ENCODE measurements at places on chromosomes 2 and 18.

DNA sequence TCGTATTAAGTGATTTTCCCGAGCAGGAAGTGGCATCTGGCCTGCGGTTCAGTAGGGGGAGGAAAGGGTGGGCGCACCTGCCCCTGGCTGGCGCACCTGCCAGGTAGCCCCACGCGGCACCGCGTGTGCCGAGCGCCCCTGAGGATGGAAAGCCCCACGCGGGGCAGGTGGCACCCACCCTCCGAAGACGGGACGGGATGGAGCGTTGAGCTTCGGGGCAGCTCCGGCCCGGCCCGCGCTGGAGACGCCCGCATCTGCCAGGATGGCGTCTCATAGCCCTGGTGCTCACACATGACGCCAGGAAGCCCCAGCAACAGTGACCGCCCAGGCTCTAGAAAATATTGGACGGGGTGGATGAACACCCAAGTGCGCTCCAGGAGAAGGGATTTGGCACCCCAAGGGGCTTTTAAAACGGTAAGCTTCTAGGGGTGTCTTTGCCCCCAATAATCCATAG lies 2.5 kb upstream of the NFATC1 start:
- no peak for DNase-seq

DNA sequence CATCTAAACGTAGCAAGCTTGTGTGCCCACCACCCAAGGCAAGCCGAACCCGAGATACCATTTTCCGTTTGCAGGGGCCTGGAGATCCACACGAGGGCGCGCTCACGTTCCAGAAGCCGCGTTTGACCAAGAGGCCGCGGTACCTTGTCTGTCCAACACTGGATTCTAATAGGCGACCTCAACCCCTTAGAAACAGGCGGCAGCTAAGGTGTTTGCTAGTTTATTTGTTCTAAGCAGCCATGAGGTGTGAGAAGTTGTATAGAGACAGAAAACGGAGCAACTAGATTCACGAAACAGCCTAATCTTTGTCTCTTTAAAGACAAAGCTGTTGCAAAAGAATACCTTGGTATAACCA lies 4.2 kb downstream of the HOXD11 start:
- DNase-seq, result no peak

GRCh38 chr2:32358111-32358482 lies 1.3 kb downstream of the BIRC6 start:
- peak; percentile 1 for DNase-seq

DNA sequence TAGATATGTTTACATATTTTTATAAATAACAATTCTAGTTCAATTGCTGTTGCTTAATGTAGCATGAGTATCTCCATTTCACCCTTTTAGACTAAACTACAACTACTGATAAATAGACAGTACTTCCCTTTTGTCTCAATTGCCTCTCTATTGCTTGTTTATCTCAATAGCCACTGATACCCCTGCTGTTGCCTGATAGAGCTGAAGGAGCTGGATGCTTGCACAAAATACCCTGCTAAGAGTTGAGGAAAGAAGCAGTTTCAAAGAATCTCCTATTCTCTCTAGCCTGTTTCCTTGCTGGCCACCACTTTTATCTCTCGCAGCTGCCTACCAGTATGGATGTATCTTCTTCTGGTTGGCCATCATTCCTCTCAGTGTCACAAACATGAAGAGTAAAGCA lies 16.9 kb upstream of the ZNF804A start:
- no peak for DNase-seq

GRCh38 chr2:188416367-188416766 lies 124.7 kb downstream of the GULP1 start:
- DNase-seq, result no peak

DNA sequence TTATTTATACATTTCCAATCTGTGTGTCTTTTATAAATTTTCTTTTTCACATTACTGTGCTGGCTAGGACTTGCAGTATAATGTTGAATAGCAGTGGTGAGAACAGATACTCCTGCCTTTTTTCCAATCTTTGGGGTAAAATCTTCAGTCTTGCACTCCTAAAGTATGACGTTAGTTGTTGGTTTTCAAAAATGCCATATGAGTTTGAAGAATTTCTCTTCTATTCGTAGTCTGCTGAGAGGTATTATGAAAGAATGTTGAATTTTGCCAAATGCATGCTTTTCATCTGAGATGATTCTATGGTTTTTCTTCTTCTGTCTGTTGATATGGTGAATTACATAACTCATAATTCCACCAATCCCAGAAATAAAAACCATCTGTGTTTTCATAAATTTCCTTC lies 335.3 kb upstream of the CHST9 start:
- DNase-seq, result no peak

DNA sequence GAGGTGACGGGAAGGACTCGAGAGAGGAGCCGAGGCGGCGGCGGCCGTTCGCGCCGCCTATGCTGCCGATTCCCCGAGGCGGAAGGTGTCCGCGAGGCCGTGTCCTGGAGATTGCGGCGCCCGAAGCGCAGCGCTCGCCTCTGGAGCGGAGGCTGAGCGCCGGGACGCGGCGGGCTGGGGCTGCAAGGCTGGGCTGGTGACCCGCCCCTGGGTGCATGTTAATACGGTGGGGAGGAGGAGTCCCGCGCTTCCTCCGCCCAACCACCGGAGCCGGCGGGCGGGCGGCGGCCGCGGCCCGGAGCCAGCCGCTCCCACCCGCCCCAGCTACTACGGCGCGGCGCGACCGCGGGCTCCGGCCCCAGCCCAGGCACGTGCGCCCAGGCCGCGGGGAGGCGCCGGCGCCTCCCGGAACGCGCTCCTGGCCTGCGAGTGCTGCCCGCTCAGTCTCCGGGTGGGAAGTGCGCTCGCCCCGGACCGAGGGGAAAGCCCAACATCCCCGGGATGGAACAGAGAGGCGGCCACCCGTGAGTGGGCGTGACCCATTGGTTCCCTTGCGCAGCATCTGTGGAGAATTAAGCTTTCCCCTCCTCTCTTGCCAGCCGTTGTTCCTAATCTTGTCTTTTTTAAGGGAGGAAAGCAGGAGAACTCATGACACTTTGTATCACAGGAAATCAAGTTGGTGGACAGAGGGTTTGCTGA lies at the start of gene DLGAP1:
Gene DLGAP1 (minus strand): TSS at position 195 of the 699 bp plus-strand sequence.
- peak; percentile 0 for DNase-seq

DNA sequence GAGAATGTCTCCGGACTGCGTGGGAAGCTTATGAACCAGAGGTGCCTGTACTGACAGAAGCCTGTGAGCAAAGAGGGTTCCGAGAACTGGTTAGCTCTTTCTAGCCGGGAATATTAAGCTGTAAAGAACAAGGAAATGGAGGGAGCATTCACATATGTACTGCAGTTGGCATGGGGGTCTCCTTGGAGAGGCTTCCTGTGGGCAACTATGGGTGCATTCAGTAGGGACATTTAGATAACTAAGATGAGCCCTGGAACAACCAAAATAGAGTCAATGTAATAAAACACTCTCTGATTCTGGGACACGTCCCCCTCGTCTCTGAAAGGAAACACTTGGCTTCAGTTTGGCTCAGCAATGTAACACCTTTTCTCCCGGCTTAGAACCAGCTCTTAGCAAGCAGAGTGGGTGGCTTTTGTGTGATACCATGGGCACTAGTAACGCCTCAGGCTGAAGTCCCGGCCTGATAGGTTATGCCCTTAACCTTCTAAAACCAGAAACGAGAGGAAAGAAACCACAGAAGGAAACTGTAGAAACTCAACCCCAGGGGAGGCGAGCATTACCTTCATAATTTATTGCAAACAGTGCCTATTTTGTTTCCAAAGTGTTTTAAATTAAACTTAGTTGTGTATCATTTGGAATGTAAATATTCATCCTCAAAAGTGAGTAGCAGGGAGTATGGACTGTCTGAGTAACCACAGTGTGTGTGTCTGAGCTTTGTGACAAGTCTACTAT lies 48.8 kb upstream of the LPIN2 start:
- DNase-seq, result no peak

DNA sequence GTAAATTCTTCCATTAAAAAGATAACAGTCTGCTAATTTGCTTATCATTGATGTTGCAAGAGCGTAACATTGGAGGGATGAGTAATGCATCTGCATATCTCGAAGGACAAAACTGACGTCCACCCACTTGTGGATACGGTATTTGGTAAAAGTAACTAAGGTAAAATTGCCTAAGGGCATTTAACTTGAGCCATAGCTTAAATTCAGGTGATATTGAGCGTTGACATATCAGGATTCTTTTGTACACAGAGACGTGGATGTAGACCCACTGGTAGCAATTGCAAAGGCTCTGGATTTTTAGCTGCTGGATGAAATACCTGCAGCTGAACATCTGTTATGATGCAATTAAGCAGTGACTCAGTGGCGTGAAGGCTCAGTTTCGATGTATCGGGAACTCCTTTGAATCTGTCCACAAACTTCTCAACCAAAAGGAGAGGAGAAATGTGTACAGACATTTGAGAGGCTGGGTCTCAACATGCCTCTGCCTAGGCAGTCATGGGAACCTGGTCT lies 119.3 kb downstream of the SPTBN1 start:
- no peak for DNase-seq

- DNase-seq, result peak; percentile 40
Measured at GRCh38 chr2:7567646-7568045, 650.4 kb downstream of the RNF144A start.

All from activated CD8-positive, alpha-beta memory T cell treated with anti-CD3 and anti-CD28 coated beads for 48 hours (primary cell).